ENCODE measurements at places on chromosomes 11 and 22.

DNA sequence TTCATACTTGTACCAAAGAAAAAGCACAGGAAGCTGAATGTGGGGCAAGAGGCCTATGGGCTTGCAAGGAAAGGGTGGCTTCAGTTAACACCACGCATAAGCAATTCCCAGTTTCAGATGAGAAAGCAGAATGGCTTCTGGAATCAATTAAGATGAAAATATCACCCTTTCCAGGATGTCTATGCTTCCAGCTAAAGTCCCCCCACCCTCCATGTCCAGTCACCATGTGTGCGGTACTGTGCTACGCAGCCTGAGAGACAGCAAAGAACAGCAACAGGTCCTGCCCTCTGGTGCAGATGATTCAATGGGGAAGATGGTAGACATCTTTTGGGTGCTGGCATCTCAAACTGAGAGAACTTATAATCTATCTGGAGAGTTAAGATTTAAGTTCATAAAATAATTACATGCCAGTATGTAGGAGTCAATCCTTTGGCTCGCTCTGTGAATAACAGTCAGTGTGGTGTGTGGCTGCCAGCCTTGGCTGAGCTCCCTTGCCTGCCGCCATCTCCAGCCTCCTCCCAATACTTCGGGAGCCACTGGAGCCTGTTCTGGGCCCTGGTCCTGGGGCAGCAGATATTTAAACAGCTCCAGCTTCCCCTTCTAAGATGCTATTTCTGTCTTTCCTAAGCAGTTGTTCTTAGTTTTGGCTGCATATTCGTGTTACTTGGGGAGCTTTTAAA is 44.5 kb downstream of the ME3 start:
- DNase-seq, result no peak

DNA sequence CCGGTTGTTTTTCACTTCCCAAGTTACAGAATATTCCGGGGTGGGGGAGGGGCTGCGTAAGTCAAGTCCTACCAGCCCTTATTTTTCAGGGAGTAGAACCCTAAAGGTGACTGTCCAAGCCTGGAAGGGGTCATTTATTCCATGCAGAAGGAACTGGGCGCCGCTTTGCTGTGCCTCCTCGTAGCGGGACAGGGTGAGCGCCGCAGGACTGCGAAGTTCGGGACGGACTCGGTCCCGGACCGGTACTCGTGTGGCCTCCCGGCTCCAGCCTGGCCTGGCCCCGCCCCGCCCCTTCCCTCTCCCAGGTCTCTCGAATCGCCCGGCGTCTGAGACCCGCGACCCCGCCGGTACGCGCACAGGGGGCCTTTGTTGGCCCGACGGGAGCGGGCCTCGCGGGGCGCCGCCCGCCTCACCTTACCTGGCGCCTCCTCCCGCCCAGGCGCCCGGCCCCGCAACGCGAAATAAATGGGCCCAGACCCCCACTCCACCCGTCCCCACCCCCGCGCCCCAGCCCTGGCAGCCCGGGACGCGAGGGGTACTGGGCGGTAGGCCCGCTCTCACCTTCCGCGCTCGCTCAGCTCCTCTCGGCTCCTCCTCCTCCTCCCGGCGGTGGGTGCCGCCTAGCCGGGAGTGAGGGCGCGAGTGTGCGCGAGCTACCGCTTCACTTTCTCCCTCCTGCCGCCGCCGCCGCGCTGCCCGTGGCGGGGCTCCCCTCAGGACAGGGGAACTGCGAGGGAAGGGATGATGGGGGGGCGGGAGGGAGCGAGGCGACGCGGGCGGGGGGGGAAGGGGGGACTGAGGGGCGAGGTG is 698 bp downstream of the PAK1 start:
- DNase-seq, result no peak

DNA sequence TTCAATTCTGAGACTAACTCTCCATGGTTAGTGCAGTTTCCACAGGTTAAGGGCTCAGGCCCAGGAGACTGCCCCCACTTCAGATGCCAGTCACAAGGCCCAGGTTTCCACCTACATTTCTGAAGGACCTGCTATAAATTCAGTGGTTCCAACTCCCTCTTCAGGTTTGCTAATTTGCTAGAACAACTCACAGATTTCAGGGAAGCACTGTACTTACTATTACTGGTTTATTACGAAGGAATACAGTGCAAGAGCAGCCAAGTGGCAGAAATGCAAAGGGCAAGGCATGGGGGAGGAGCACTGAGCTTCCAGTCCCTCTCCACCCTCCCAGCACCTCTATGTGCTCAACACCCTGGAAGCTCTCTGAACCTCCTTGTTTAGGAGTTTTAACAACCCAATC is 39.3 kb upstream of the SPON1 start:
- no peak for DNase-seq

DNA sequence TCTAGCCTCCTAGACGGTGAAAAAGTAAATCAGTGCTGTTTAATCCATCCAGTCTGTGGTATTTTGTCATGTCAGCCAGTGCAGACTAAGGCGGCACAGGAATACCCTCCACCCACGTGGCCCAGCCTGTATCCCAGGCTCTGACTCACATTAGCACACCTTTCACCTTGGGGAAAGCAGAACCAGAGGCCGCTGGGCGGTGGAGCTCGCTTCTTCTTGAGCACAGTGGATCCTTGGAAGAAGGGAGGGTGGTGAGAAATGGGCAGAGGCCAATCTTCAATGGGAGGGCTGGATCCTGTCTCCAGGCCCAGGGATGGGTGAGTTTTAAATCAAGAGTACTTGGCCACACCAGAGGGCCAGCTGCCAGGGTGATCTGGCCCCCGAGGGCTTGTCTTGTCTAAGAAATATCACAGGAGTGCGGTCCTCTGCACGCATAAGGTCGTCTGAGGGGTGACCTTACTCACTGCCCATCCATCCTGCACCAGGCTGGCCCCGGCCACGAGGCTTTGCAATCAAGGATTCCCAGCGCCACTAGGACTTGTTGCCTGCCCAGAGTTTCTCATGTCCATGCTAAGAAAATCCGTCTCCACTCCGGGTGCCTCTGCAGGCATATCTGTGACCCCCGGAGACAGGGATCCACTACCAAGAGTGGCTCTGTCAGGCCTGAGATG is 658.5 kb downstream of the BRD1 start:
- no peak for DNase-seq

Data from GM12864 (cell line).